ENCODE measurements at places on chromosomes 1 and 21.
A peak's percentile ranks its signal among the peaks of the same experiment; 100 is the strongest.

GRCh38 chr21:45010096-45010495 lies 64.3 kb upstream of the ADARB1 start:
- no peak for DNase-seq

- no peak for DNase-seq
These were observed 90.1 kb upstream of the BCL10 start for GRCh38 chr1:85366391-85367170.

GRCh38 chr1:1853593-1854257 lies 37.2 kb downstream of the GNB1 start:
- DNase-seq: no peak

DNA sequence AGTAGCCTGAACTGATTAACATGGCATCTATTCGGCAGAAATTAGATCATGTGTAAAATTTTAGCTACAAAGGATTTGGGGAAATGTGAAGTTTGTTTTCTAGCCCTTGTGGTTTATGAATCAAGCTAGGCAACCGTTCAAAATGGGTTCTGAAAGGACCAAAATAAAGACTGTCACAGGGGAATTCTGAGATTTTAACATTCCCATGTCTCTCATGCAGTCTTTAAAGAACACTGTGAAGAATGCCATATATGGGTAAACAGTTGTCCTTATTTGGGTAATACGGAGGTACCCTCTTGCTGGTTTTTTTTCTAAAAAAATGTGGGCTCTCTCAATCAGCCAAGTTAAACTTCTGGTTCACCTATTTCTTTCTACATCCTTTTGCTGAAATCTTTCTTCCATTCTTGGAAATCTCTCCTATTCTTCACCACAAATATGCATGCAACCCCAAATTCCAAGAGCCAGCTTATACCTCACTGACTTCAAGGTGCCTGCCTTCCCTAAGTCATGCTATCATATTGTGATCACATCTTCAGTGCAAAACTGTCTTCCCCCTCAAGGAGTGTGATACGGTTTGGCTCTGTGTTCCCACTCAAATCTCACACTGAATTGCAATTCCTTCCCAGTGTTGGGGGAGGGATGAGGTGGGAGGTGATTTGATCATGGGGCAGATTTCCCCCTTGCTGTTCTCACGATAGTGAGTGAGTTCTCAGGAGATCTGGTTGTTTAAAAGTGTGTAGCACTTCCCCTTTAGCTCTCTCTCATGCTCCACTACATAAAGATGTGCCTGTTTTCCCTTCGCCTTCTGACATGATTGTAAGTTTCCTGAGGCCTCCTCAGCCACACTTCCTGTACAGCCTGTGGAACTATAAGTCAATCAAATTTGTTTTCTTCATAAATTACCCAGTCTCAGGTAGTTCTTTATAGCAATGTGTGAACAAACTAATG lies 308.7 kb downstream of the TTLL7 start:
- no peak for DNase-seq

DNA sequence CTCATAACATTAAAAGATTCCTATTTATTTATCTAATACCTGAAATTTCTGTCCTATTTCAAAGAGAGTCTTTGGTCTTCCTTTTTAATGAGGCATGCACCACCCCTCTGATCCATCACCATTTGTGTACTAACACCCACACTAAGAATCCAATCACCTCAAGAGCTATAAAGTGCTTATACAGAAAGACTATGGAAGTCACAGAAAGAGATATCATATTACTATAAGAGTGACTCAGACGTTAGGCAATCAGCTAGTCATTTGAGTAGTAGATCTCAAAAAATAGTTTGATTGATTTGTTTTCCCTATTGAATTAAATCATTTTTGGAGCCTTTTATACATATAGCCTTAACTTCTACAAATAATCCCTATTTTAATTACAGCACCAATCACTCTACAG lies 46.1 kb downstream of the NME7 start:
- DNase-seq: no peak

DNA sequence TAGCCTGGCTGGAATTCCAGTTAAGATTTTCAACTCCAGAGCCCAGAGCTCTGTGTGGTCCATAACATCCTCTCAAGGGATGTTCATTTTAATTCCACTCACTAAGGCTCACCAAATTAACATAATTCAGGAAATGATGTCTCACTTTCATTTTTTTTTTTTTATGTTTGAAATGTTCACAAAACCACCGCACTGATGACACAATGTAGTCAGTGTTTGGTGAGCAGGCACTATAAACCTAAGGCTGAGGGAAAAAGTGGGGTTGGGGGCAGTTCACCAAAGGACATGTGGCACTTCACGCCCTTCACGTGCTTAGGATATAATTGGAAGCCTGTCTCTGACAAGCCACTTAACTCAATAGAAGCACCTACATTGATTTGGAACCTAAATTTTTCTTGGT lies 177.3 kb upstream of the CAMK1G start:
- DNase-seq: no peak

DNA sequence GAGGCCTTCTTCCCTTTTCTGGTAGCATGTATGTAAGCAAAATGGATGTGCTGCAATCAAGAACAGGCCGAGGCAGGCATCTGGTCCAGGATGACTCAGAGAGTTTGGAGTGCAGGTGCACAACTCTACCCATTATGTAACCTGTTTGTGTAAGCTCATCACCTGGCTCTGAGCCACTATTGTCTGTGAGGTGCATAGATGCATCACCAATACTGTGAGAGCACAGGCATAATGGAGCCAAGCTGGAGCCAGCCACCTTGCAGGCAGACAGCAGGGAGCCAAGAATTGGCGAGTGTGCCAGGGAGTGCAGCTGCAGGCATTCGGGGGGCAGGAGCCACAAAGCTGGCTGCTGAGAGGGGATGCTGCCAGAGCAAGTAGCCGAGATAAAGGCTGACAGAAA lies 549.9 kb upstream of the RGS18 start:
- DNase-seq: no peak

DNA sequence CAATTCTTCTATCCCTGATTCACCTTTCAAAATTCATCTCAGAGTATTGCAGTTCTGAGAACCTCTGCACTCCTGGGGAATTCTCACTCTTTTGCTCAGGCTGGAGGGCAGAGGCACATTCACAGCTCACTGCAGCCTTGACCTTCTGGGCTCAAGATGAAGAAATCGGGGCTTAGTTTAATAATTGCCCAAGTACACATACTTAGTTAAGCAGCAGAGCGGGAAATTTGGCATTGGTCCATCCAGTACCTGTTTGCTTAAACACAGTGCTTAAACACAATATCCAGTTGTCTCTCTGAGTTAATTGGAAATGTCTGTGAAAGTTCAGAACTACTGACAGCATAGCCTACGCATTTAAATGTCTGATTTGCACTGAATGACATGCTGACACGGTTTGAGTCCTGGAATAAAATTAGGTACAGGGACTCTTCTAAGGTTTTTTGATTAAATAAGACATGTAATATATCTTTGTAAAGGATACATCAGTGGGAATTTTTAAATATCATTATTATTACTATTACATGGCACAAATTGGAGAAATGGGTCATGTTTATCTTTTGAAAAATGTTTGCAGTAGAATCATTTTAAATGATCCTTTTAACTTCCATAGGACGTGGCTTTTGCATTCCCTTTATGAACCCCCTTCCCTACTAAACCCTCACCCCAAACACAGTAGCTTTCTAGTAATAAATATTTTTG lies 337.4 kb downstream of the SRGAP2C start:
- no peak for DNase-seq

- no peak for DNase-seq
These were observed 2.4 kb upstream of the CTPS1 start for GRCh38 chr1:40976952-40977690.

DNA sequence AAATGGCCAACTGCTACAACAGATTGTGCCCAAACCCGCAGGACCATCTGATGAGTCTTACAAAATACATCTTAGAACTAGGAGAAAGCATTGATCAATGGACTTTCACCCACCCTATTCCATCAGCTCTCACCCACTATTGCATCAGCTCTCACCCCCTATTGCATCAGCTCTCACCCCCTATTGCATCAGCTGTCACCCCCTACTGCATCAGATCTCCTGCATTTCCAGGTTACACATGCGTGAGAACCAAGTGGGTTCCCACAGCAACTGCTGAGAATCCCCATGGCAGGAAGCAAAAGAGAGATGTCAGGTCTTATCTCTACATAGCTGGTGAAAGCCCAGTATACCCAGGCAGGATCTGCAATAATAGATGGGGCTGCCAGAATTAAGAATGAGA lies 533.5 kb downstream of the LTN1 start:
- DNase-seq: no peak

GRCh38 chr1:12618965-12619791 lies 1.2 kb upstream of the DHRS3 start:
- DNase-seq: peak; percentile 67

GRCh38 chr1:192153276-192153675 lies 5.0 kb upstream of the RGS18 start:
- DNase-seq: no peak

- peak; percentile 41 for DNase-seq
These were observed 53.5 kb upstream of the BACH1 start for GRCh38 chr21:29245104-29245643.

DNA sequence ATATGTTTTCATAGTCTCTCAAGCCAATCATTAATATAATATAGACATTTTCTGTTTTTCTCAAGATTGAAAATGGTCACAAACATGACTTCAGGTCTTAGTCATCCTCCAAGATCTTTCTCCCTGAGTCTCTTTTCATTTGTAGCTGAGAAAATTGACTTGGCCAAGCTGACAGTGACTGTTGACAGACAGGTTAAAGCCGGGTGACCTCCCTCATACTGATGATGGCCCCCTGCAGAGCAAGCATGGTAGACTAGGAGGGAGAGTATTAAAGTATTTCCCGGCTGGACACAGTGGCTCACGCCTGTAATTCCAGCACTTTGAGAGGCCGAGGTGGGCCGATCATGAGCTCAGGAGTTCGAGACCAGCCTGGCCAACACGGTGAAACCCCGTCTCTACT lies 6.8 kb upstream of the KIAA1614 start:
- DNase-seq: no peak

- no peak for DNase-seq
These were observed 8.7 kb downstream of the CAPZB start for GRCh38 chr1:19476450-19477190.

GRCh38 chr1:233868461-233868860 lies 36.0 kb upstream of the SLC35F3 start:
- no peak for DNase-seq

DNA sequence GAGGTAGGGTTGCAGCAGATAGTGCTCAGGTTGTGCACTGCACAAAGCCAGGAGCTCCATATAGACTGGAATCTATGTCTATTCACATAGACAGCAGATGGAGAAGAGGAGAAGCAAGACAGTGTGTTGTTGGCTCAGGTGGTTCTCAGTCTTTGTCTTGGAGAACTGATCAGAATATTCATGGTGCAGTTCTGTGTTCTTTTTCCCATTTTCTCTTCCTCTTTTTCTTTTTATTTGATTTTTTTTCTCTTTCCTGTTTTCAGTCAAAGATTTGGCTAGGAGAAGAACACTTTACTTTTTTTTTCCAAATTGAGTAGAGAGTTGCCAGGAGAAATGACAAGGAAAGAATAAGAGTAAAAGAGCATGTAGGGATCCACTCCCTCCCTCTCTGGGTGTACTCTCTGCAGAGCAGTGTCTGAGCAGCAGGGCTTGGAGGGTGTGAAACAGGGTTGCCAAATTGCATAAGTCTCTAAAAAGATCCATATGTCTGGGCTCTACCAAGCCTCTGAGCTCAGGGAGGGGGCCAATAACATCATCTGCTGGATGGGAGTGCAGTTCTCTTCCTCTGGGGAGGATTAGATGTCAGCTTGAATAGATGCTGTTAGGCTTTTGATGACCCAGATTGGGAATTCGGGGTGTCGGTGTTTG lies 8.7 kb upstream of the CD34 start:
- DNase-seq: no peak

DNA sequence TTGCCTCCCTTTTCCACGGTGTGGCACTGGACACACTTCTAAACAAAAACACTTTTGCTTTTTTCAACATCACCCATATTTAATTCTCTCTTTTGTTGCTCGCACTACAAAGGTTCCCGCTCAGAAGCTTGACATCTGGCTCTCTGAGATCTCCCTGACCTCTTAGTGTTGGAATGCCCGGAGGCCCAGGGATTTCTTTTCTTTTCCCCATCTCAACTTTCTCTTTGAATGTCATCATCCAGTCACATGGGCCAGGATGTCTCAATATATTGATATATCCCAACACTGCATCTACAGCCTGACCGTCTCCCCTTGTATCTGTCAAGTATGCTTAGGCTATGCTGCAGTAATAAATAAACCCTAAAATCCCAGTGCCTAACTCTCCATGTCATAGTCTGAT lies 54.3 kb upstream of the DESI2 start:
- DNase-seq: no peak

GRCh38 chr21:45049714-45050344 lies 24.6 kb upstream of the ADARB1 start:
- no peak for DNase-seq

DNA sequence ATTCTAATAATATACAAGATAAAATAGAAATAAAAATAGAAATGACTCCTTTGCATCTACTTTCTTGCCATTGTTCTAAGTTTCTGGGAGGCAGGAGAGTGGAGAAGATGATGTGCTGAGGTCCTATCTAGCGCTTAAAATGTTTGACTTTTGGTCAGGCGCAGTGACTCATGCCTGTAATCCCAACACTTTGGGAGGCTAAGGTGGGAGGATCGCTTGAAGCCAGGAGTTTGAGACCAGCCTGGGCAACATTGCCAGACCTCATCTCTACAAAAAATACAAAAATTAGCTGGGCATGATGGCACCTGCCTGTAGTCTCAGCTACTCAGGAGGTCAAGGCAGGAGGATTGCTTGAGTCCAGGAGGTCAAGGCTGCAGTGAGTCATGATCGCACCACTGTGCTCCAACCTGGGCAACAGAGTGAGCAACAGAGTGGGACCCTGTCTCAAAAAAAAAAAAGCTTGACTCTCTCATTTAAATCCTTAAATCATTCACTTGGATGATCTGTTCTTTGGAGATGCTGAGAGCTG lies 24.2 kb upstream of the SLC45A1 start:
- no peak for DNase-seq

- DNase-seq: no peak
These were observed 19.3 kb upstream of the PTPRC start for GRCh38 chr1:198619375-198620140.

- DNase-seq: no peak
These were observed 33.5 kb upstream of the AKT3 start for GRCh38 chr1:243883551-243883950.

- no peak for DNase-seq
These were observed 15.5 kb downstream of the IBA57 start for GRCh38 chr1:228180959-228181644.

DNA sequence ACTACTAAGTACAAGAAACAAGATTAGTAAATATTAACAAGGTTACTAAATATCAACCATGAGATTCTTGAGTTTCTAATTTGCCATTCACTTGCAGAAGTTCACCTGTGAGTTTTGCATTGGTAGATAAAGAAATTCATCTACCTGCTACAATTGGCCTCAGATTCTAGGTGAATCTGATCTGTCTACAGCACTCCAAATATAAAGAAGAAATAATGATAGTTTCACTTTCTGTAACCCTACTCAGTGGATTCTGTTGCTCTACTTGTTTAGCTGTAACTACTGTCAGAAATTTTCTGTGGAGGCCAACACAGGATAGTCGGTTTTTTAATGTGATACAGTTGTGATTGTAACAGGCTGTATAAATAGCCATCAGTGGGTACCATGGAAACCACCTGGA lies 118.6 kb downstream of the NR5A2 start:
- DNase-seq: no peak

- DNase-seq: no peak
These were observed 99.2 kb downstream of the CTH start for GRCh38 chr1:70509996-70510876.
